ENCODE measurements at places on chromosomes 16 and 17. TPM values are rescaled to one million over a fixed set of nuclear protein-coding genes. Genes with fewer than 3 reads are reported as not detected.

KRT13 gene
- total RNA-seq, result 0.55 TPM

CDRT15 gene
- total RNA-seq, result not detected

CES1 gene
- total RNA-seq, result 1.00 TPM

CA10 gene
- total RNA-seq, result not detected

SBK1 gene
- not detected for total RNA-seq

WNT9B gene
- not detected for total RNA-seq

P2RX5 gene
- 4.0 TPM for total RNA-seq

FBXW10B gene
- total RNA-seq, result 0.62 TPM

TBX2 gene
- 21.0 TPM for total RNA-seq

B3GNT9 gene
- 25.0 TPM for total RNA-seq

NUPR1 gene
- total RNA-seq, result 30.9 TPM

C16orf46 gene
- 0.25 TPM for total RNA-seq

FAM20A gene
- total RNA-seq, result 12.2 TPM

CASKIN2 gene
- total RNA-seq, result 6.6 TPM

CDK3 gene
- 3.2 TPM for total RNA-seq

MT3 gene
- total RNA-seq, result 0.44 TPM

MYH13 gene
- not detected for total RNA-seq

KRTAP9-2 gene
- not detected for total RNA-seq

TP53TG3F gene
- not detected for total RNA-seq

C17orf50 gene
- total RNA-seq, result not detected

TRPV3 gene
- 1.00 TPM for total RNA-seq

OR3A3 gene
- total RNA-seq, result 0.33 TPM

BCL6B gene
- 0.50 TPM for total RNA-seq

ITGAD gene
- not detected for total RNA-seq

FBXO39 gene
- 0.33 TPM for total RNA-seq

OTOP3 gene
- not detected for total RNA-seq

TP53TG3B gene
- not detected for total RNA-seq

NHLRC4 gene
- 2.0 TPM for total RNA-seq

TAC4 gene
- total RNA-seq, result not detected

ASPHD1 gene
- total RNA-seq, result 9.1 TPM

KRT33A gene
- not detected for total RNA-seq

GINS3 gene
- total RNA-seq, result 2.7 TPM

KRT39 gene
- total RNA-seq, result 0.11 TPM

SLC5A10 gene
- not detected for total RNA-seq

CCL17 gene
- total RNA-seq, result not detected

CD7 gene
- not detected for total RNA-seq

KRTAP2-2 gene
- not detected for total RNA-seq

TBC1D3K gene
- total RNA-seq, result not detected

CRHR1 gene
- total RNA-seq, result not detected

KRT23 gene
- total RNA-seq, result 0.55 TPM

SIRT7 gene
- 32.2 TPM for total RNA-seq

OR2C1 gene
- total RNA-seq, result 0.25 TPM

Measured in uterine smooth muscle cell (primary cell).